ENCODE measurements at places on chromosomes 16 and 17. TPM values are rescaled to one million over a fixed set of nuclear protein-coding genes. Genes with fewer than 3 reads are reported as not detected.

GRCh38 chr16:9331503-9331902 lies 240.1 kb downstream of the HAPSTR1 start:
- no peak for DNase-seq

The COIL gene
- 11.2 TPM for total RNA-seq

The CCDC78 gene
- 2.2 TPM for total RNA-seq

The TPSD1 gene
- total RNA-seq = not detected

GRCh38 chr16:30715750-30716445 lies 16.9 kb downstream of the SRCAP start:
- peak; percentile 86 for DNase-seq

- DNase-seq = peak; percentile 98
Observed at GRCh38 chr16:79770244-79771064, 169.9 kb upstream of the MAF start.

GRCh38 chr16:64702415-64702814 lies 419.4 kb downstream of the CDH11 start:
- no peak for DNase-seq

GRCh38 chr16:79986352-79986751 lies 385.8 kb upstream of the MAF start:
- DNase-seq = no peak

DNA sequence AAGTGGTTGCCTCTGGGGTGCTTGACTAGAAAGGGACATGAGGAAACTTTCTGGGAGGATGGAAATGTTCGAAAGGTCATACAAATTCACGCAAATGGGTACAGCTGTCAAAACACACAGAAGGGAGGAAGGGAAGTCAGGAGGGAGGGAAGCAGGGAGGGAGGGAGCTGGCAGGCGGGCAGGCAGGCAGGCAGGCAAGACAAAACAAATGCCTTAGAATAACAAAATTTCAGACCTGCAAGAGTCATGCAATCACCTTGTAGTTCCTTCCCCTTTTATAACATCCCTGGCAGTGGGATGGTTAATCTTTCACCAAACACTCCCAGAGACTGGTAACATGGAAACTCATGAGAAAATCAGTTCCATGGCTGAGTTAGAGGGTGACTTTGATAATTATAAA lies 189.2 kb downstream of the STX8 start:
- DNase-seq = peak; percentile 73

GRCh38 chr17:2798678-2799077 lies 2.4 kb downstream of the RAP1GAP2 start:
- DNase-seq = peak; percentile 42

DNA sequence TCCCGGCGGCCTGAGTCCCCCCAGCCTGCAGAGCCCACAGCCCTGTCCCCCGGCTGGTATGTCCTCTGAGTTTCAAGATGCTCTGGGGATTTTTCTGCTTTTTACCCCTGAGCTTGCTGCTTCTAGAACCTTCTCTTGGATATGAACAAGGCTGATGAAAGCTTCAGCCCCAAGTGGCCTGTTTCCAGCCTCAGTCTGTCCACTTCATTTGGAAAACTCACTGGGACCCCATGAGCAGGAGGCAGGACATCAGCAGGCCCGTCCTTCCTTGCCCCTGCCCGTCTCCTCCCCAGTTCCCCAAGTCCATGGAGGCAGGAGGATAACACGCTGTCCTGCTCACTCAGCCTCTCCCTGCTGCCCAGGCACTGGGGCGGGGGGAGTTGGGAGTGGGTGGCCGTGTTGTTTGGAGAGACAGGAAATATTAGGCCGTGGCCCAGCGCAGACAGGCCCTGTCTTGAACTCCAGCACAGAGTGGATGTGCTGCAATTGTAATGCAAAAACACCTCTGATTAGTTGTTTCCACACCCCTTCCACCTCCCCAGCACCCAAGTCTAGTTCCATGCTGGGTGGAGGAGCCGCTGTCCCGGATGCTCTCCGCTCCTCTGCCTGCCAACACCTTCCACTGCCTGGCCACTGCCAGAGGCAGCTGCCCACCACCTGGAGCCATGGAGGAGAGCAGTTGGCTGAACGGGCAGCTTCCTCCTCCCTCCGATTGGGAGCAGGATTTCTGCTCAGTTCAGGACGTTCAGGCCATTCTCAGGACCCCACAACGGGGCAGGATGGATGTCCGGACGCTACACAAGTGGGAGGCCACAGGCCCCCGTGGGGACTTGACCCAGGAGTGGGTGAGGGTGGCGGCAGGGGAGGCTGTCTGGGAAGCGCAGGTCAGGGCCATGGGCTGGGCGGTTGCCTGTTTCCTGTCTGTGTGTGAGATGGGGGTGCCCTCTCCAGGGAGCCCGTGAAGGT lies 216.9 kb upstream of the GSE1 start:
- peak; percentile 91 for DNase-seq

The CCR7 gene
- not detected for total RNA-seq

DNA sequence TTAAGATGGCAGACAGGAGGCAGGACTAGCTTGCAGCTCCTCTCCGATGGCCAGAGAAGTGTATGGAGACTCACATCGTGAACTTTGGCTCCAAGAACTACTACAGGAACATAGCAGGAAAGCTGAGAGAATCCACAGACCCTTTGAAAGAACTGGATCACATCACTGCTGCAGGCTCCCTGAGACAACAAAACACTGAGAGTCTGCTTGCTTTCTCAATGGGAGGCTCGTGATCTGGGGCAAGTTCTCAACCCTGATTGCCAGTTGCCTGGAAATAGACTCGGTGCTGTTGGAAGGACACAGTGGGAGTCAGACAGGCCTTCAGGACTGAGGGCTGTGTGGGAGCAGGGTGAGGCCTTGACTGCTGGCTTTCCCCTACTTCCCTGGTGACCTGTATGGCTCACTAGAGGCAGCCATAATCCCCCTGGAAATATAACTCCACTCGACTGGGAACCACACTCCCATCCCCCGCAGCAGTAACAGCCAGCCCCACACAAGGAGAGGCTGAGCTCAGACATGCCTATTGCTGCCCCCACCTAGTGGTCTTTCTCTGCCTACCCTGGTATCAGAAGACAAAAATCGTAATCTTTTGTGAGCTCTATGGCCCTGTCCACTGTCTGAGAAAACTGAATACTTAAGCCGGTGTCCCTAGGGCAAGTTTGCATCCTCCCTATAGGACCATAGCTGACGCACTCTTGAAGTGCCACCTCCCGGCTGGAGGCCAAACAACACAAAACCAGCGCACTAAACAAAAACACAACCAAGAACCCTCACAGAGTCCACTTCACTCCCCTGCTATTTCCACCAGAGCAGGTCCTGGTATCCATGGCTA lies 238.4 kb downstream of the CEP112 start:
- no peak for DNase-seq

The OTOP3 gene
- total RNA-seq = not detected

GRCh38 chr17:68420065-68420464 lies 37.2 kb downstream of the WIPI1 start:
- no peak for DNase-seq

- DNase-seq = no peak
Observed at GRCh38 chr16:12341966-12342365, 365.4 kb downstream of the SNX29 start.

DNA sequence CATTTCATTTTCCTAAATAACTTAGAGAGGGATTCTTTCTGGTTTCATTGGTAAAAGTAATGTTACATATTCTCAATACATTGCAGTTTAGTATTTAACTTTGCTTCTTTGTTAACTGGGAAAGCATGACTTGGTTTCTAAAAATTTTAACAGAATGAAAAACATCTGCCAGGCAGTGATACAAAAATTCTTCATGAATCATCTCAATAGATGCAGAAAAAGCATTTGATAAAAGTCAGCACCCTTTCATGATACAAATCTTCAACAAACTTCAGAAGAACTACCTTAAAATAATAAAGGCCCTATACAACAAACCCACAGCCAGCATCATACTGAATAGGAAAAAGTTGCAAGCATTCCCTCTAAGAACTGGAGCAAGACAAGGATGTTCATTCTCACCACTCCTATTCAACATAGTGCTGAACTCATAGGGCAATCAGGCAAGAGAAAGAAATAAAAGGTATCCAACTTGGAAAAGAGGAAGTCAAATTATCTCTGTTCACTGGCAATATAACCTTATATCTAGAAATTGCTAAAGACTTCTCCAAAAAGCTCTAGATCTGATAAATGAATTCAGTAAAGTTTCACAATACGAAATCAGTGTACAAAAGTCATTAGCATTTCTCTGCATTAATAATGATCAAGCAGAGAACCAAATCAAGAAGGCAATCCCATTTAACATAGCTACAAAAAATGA lies 50.4 kb downstream of the SLFN5 start:
- DNase-seq = no peak

GRCh38 chr17:22266231-22266630 lies 573.9 kb downstream of the KCNJ18 start:
- no peak for DNase-seq

The PYY gene
- not detected for total RNA-seq

GRCh38 chr17:58383892-58384462 lies 32.0 kb upstream of the SUPT4H1 start:
- no peak for DNase-seq

DNA sequence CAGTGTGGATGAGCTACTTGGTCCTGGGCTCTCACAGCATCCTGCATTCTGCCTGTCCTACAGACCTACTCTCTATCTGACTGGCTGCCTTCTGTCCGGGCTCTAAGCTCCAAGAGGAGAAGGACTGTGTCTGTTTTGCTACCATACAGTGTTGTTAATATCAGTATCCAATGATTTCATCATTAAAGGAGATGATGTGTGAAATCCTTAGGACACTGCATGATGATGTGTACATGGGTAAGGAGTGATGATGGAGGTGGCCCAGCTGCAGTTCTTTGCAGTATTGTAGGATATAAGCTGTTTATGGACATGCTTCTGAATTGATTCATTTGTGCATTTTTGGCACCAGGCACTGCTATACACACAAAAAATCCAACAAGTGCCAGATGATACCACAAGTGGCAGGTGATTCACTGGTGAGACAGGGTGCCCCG lies 536.9 kb upstream of the CDH11 start:
- DNase-seq = no peak

DNA sequence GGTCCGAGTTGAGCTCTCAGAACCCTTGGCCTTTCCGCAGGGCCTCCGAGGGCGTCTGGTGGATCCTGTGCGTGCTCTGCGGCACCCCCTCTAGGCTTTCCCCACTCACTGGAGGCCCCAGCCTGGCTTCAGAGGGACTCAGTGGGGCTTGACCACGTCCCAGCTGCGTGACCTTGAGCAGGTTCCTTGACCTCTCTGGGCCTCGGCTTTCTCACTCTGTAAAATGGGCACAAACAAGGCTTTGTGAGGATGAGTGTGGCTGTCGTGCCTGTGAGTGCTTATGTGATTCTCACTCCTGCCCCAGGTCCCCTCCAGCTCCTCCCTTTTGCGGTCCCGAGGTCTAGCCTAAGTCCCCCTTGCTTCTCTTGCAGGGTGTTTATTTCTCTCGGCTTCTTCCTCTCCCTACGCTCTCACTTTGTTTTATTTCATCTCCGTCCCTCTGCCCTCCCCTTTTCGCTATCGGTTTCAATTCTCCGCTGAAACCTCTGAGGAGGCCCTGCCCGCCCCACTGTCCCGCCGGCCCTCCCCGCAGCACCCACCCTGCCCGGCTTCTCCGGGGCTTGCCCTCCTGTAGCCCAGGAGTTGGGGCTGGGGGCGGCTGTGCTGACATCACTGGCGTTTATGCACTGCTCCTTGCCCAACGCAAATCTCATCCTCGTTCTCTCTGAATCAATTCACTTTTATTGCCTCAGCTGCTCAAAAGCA lies 82.3 kb upstream of the CBX4 start:
- DNase-seq = peak; percentile 76

The HBA2 gene
- total RNA-seq = not detected

The TP53TG3F gene
- total RNA-seq = not detected

DNA sequence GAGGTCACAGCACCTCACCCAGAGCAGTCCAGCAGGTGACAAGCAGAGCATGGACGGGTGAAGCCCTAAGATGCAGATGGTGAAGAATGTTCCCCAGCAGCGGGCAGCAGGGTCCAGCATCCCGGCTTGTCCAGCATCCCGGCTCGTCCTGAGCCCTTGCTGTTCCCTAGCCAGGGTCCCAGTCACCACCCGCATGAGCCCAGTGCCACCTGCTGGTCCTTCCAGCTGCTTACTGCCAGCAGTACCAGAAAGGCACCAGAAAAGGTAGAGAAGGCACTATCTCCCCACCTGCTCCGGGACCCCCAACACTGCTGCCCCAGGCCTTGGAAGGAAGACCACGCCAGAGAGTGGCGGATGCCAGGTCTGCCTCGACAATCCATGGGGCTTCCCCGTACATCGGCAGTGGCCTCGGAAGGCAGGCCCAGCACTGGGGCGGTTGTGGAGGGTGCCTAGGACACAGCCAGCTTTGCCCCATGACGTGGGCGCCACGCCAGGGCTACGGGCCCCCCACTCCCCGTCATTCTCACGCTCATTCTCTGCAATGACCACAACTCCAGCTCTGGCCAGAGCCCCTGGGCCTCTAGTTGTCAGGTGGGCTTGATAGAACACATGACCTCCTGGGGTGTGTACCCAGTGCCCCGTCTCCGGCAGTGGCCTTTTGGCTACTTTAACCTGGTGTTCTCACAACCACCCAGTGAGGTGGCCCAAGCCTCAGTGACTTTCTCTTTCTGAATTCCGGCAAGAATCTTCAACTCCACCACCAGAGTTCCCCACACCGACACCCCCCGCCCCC lies 1.4 kb downstream of the CENPX start:
- peak; percentile 99 for DNase-seq

- no peak for DNase-seq
Observed at GRCh38 chr16:2092256-2092620, 43.5 kb downstream of the PKD1 start.

DNA sequence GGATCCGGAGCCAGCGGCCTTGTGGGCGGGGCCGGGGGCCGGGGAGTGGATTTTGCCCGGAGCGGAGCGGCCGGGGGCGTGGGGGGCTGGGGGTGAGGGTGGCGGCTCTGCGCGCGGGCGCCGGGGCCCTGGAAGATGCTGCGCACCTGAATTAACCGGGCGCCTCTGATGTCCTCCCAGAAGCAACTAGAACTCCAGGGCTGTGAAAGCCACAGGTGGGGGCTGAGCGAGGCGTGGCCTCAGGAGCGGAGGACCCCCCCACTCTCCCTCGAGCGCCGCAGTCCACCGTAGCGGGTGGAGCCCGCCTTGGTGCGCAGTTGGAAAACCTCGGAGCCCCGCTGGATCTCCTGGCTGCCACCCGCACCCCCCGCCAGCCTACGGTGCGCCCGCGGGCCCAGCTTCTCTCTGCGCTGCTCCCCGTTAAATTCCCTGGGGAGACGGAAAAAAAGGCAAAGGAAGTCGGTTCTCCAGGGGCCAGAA lies 549 bp downstream of the SLC26A11 start:
- peak; percentile 89 for DNase-seq

DNA sequence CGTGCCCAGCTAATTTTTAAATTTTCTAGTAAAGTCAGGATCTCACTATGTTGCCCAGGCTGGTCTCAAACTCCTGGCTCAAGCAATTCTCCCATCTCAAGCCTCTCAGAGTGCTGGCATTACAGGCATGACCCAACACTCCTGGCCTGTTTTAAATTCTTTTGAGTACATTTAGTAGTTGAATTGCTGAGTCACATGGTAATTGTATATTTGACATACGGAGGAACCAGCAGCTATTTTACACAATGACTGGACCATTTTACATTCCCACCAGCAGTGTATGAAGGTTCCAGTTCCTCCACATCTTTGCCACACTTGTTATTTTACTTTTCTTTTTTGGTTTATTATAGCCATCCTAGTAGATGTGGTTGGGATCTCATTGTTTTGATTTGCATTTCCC lies 43.6 kb downstream of the RHOT1 start:
- no peak for DNase-seq

Measured in osteoblast (primary cell).